ENCODE measurements at places on chromosomes 13 and 19. TPM values are rescaled to one million over a fixed set of nuclear protein-coding genes. Genes with fewer than 3 reads are reported as not detected.

The SLC25A41 gene
- polyA plus RNA-seq: not detected

The BEST2 gene
- polyA plus RNA-seq: not detected

The PRR22 gene
- 0.19 TPM for polyA plus RNA-seq

The ZNF69 gene
- 6.8 TPM for polyA plus RNA-seq

The CGB2 gene
- polyA plus RNA-seq: not detected

The TMEM190 gene
- polyA plus RNA-seq: not detected

The PSG11 gene
- polyA plus RNA-seq: 0.85 TPM

The SIGLEC8 gene
- not detected for polyA plus RNA-seq

The TNFAIP8L1 gene
- 2.0 TPM for polyA plus RNA-seq

The KLF2 gene
- polyA plus RNA-seq: 10.8 TPM

The NLRP9 gene
- not detected for polyA plus RNA-seq

The AP3D1 gene
- 79.0 TPM for polyA plus RNA-seq

The ZFR2 gene
- not detected for polyA plus RNA-seq

The WASF3 gene
- polyA plus RNA-seq: 14.7 TPM

The ANGPTL8 gene
- not detected for polyA plus RNA-seq

The KIR2DL1 gene
- polyA plus RNA-seq: not detected

The PRSS57 gene
- not detected for polyA plus RNA-seq

The SRRM5 gene
- not detected for polyA plus RNA-seq

The TLE2 gene
- polyA plus RNA-seq: 2.9 TPM

The CA11 gene
- 3.5 TPM for polyA plus RNA-seq

The FFAR3 gene
- not detected for polyA plus RNA-seq

The FGF14 gene
- polyA plus RNA-seq: 1.9 TPM

The EXOC3L2 gene
- polyA plus RNA-seq: 0.06 TPM

The POU4F1 gene
- polyA plus RNA-seq: not detected

The SPC24 gene
- 16.2 TPM for polyA plus RNA-seq

The GJA3 gene
- 1.9 TPM for polyA plus RNA-seq

The AP2A1 gene
- 64.9 TPM for polyA plus RNA-seq

The DAND5 gene
- not detected for polyA plus RNA-seq

The EPS8L1 gene
- polyA plus RNA-seq: 1.1 TPM

The ZFP36 gene
- polyA plus RNA-seq: 86.6 TPM

The ZNF534 gene
- 0.20 TPM for polyA plus RNA-seq

The KL gene
- polyA plus RNA-seq: 0.04 TPM

The PRODH2 gene
- not detected for polyA plus RNA-seq

The LYPD3 gene
- polyA plus RNA-seq: 0.22 TPM
